ENCODE measurements at places on chromosomes 16 and 17. TPM values are rescaled to one million over a fixed set of nuclear protein-coding genes. Genes with fewer than 3 reads are reported as not detected.

The P2RX5 gene
- 4.0 TPM for total RNA-seq

The CD300LB gene
- not detected for total RNA-seq

The ALOXE3 gene
- 0.25 TPM for total RNA-seq

The DHRS7C gene
- not detected for total RNA-seq

The C16orf54 gene
- not detected for total RNA-seq

The CRYM gene
- total RNA-seq, result 4.4 TPM

The HBA1 gene
- total RNA-seq, result not detected

The EIF5A gene
- total RNA-seq, result 450 TPM

The ATAD5 gene
- total RNA-seq, result 5.8 TPM

The MEOX1 gene
- not detected for total RNA-seq

The CSHL1 gene
- not detected for total RNA-seq

The KREMEN2 gene
- not detected for total RNA-seq

The TPSG1 gene
- not detected for total RNA-seq

The TBC1D3C gene
- not detected for total RNA-seq

The ABCC6 gene
- total RNA-seq, result 0.37 TPM

The KRTAP16-1 gene
- not detected for total RNA-seq

Data from uterine smooth muscle cell (primary cell).